Thymus (tissue), 14 donors: ENCODE measurements at places on chromosomes 11 and 22. TPM values are rescaled to one million over a fixed set of nuclear protein-coding genes. Genes with fewer than 3 reads are reported as not detected.

DNA sequence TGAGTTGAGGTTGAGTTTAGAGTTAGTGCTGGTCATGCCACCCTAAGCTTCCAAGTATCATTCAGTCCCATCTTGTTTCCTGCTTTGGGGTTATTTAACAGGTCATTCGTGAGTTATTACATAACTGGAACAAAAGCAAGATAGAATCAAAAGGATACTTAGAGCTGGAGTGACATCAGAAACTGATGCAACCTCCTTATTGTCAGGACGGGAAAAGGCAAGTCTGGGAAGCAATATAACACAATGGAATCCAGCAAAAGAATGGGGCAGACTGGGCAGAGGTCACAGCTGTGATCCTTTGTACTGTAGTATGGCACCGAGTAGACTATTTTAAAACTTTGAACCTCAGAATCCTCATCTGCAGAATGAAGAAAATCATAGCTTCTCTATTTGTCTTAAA, 4.4 kb upstream of the PRSS23 start:
- no peak for DNase-seq

DNA sequence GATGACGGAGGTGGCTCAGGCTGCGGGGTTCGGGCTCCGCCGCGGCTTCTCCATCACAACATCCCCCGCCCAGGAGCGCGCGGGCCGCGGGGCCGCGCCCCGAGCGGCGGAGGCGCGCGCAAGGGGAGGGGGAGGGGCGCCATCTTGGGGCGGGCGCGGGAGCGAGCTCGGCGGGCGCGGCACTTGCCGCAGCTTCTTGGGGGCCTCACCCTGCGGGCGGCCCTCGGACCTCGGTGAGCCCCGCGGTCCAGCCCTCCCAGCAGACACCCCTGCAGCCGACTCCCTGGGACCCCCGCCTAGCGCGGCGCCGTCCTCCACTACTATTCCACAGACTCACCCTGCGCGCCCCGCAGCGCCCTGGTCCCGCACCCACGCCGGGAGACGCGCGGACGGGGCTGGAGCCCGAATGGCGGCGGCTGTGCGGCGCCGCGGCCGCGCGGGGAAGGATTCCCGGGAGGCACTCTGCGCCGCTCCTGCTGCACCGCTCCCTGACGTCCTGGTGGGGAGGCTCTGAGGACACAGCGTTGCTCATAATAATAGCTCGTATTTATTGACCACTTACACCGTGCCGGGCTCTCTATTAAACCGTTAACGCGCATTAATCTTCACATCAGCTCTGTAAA, at the start of gene APBB1:
APBB1 (minus strand) TSS at position 86 of the 623 bp plus-strand sequence. CDS start 7,747 bp downstream, outside the sequence.
- DNase-seq: peak; percentile 81

DNA sequence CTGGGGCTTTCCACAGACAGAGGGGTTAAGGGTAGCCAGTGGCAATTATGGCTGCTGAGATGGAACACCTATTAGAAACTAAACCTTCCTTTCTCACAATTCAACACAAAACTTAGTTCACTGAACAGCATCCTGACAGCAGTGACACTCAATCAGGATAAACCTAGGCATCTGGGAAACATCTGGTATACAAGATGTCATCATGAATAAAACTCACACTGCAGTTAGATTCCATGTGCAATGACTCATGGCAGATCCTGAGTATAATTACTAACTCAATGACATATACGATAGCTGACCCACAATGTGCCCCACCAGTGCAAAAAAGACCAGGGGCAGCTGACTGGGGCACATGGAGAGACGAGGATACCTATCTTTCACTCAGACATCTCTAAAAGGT, 17.7 kb downstream of the RBFOX2 start:
- no peak for DNase-seq

DNA sequence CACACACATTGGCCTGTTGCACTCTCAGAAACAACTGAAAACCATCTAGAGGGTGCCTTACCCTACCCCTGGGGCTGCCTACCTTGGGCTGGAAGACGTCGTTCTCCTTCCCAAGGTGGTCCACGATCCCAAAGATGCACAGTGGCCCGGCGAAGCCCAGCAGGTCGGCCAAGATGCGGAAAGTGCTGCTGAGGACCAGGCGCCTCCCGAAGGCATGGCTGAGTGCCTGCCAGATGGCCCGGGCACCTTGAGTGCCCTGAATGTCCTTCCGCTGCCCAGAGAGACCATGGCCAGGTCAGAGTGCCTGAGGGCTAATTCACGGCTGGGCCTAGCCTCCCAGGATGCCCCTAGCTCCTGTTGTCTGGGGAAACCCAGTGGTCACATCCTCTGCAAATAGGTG, 16.2 kb downstream of the ABCC8 start:
- DNase-seq: no peak

GRCh38 chr11:67076202-67076601, 19.6 kb downstream of the RHOD start:
- DNase-seq: no peak

GRCh38 chr11:124834526-124835180, 30.6 kb upstream of the ROBO3 start:
- no peak for DNase-seq

DNA sequence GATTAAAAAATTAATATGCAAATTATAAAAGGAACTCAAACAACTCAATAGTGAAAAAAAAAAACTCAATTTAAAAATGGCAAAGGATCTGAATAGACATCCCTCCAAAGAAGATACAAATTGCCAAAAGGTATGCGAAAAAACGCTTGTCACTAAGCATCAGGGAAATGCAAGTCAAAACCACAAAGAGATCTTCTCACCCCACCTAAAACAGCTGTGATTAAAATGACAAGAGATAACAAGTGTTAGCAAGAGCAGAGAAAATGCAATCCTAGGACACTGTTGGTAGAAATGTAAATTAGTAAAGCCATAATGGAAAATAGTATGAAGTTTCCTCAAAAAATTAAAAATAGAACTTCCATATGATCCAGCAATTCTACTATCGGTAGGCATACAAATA, 166.3 kb upstream of the ZC3H12C start:
- DNase-seq: no peak

GRCh38 chr11:70135625-70136059, 57.5 kb downstream of the ANO1 start:
- DNase-seq: no peak

GRCh38 chr11:108965306-108966001, 300.6 kb downstream of the DDX10 start:
- DNase-seq: no peak

GRCh38 chr22:25068707-25069106, 116.2 kb downstream of the KIAA1671 start:
- DNase-seq: peak; percentile 78

DNA sequence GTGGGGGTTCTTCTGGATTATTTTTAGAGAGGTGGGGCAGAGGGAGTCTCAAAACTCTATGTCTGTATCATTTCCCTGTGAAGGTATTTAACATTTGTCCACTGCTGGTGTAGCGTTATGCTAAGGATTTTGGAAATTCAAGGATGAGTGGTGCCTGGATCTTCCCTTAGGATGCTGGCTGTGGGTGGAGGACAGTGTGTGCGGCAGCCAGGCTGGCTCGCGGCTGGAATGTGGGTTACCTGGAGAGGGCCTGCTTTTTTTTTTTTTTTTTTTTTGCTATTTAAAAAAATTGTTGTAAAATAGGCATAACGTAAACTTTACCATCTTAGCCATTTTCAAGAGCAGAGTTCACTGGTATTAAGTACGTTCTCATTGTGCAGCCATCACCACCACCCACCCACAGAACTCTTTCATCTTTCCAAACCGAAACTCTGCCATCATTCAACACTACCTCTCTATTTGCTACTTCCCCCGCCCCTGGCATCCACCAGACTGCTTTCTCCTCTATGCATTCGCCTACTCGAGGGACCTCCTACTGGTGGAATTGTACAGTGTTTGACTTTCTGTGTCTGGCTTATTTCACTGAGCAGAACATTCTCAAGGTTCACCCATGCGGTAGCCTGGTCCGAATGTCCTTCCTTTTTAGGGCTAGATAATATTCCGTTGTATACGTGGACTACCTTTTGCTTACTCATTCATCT, 67.1 kb downstream of the PARVB start:
- DNase-seq: no peak

DNA sequence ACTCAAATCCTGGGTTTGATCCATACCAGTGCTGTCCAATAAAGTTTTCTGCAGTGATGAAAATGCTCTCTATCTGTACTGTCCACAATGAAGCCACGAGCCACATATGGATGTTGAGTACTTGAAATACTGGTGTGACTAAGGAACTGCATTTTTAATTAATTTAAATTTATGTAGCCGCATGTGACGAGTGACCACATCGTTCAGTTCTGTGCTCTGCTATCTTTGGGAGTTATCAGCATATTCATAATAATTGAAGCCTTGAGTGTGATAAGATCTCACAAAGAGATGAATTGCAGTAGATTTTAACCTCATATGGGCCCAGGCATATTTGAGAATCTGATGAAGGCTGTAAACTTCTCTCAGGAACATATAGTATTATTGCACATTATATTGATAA, 40.8 kb downstream of the GRAMD1B start:
- DNase-seq: no peak

- no peak for DNase-seq
These were observed 9.8 kb downstream of the HDHD5 start for GRCh38 chr22:17149076-17149815.

DNA sequence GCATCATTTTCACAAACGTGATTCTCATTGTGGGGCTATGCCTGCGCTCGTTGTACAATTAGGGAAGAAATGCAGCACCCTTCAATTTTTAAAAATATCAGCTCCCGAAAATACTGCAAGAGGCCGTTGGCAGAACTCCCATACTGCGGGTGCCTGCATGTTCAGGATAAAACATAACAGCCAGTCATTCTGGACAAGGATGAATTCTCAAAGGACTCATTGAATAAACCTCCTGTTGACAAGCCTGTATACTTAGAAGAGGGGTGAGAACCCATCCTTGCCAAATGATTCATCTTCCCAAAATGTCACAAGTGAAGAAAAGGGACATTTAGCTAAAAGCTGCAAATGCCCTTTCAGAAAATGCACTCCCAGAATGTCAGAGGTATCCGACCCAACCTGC, 141.9 kb downstream of the CSNK2A3 start:
- no peak for DNase-seq

- DNase-seq: no peak
These were observed 35.5 kb upstream of the OLFML1 start for GRCh38 chr11:7449841-7450214.

- no peak for DNase-seq
These were observed 81.0 kb upstream of the CTSC start for GRCh38 chr11:88418508-88418907.

- no peak for DNase-seq
These were observed 9.5 kb downstream of the KCTD17 start for GRCh38 chr22:37060801-37061610.

- DNase-seq: no peak
These were observed 1342.8 kb downstream of the TBC1D22A start for GRCh38 chr22:48105259-48105658.

GRCh38 chr11:120912504-120912903, 111.4 kb upstream of the TBCEL start:
- no peak for DNase-seq

GRCh38 chr11:131932584-131933325, 562.3 kb downstream of the NTM start:
- no peak for DNase-seq

GRCh38 chr11:43830928-43831440, 49.6 kb upstream of the ALKBH3 start:
- no peak for DNase-seq

DNA sequence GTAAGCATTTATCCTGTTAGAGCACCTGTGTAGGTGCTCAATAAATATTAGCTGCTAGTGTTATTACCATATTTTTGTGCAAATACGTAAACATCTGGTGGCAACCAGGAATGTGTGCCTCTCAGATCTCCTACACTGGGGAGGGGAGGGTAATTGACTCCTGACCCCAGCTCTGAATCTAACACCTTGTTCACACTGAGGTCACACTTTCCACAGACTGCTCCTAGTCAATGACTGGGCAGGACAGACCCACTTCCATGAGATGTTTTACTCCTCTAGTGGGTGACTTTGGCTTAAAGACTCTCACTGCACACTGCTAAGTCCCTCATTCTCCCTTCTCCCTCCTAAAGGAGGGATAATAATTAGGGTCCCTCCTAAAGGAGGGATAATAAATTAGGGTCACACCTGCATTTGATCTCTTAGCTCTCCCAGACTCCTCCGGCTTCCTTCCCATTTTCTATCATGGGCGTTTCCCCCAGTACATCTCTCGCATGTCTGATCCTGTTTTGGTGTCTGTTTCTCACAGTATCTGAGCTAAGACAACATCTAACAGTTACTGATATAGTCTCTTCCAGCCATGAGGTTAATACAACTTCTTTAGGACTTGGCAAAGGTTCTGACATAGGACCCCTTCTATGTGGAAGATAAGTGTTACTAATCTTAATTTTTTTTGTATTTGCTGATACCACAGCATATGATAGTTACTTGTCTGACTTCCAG, 8.0 kb downstream of the CSTPP1 start:
- DNase-seq: no peak

DNA sequence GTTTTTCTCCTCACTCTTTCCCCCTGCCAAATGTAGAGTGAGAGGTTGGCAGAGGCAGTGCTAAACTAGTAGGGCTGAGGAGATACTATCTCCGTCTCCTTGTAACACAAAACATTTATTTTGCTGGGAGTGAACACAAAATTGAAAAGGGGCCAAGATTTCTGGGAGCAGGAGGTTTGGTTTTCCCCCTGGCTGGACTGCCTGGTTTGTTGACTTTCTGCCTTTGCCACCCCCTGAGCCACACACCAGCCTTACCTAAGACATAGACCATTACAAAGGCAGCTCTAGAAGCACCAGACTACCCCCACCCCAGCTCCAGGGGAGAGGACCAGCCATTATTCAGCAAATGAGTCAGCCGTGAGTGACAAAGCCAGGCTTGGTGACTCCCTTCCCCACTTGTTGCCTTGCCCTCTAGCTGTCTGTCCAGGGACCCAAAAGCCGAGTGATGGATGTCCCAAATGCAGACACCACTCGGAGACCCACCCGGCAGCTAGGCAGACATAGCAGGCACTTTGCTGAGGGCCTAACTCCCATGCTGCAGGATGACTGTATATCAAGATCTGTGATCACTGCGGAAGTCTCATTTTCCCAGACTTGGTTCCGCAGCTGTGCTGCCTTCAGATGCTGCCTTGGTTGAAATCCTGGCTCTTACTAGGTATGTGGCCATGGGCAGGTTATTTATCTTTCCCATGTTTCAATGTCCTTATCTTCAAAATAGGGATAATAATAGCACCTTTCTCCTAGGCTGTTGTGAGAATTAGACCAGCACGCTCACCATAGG, 17.7 kb upstream of the CDON start:
- no peak for DNase-seq

GRCh38 chr11:79592824-79593223, 152.0 kb upstream of the TENM4 start:
- no peak for DNase-seq

GRCh38 chr11:119340335-119341221, at the start of gene C1QTNF5:
TSS of gene C1QTNF5 (minus strand) at chr11:119340883. CDS start at chr11:119340397, 486 bp downstream.
- no peak for DNase-seq

- DNase-seq: no peak
These were observed 55.4 kb downstream of the CDON start for GRCh38 chr11:126007238-126007637.

Gene P2RY2
- 0.52 TPM for total RNA-seq

Gene ANGPTL5
- total RNA-seq: not detected

Gene MS4A4A
- total RNA-seq: 14.1 TPM

Gene BRSK2
- 0.14 TPM for total RNA-seq

Gene CNIH2
- total RNA-seq: 1.6 TPM

Gene TXNRD2
- total RNA-seq: 10.1 TPM

Gene SHANK2
- total RNA-seq: 0.14 TPM

Gene SLC22A9
- not detected for total RNA-seq

Gene SUSD2
- total RNA-seq: 0.33 TPM

Gene TBX1
- 0.05 TPM for total RNA-seq

Gene OR2AG1
- total RNA-seq: not detected

Gene ARVCF
- total RNA-seq: 2.1 TPM

Gene MRGPRX3
- not detected for total RNA-seq
